ENCODE measurements at places on chromosomes 2 and 18.
A peak's percentile ranks its signal among the peaks of the same experiment; 100 is the strongest.

GRCh38 chr2:186611526-186611925 is 21.7 kb downstream of the ITGAV start:
- DNase-seq: no peak

- no peak for DNase-seq
These were observed 24.2 kb upstream of the PTPN4 start for GRCh38 chr2:119735565-119735964.

DNA sequence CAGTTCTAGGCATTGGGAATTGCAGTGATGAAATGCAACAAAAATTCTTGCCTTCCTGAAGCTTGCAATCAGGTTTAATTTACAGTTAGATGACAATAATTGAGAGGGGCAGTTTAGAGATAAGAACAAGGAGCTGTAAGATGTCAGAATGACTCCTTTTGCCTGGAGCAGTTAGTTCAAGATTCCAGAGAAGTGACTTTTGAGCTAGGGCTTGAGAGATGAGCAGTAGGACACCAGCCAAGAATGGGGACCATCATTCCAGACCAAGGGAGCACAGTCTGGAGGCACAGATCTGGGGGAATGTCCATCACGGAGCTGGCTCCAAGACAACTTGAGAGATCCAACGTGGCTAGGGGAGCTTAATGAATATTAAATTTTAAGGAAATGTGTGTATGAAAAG is 26.8 kb downstream of the CACNB4 start:
- DNase-seq: no peak

GRCh38 chr2:33363325-33364298 is 112.8 kb upstream of the RASGRP3 start:
- DNase-seq: no peak

- DNase-seq: no peak
These were observed 5.4 kb upstream of the CDCA7 start for GRCh38 chr2:173349287-173349686.

DNA sequence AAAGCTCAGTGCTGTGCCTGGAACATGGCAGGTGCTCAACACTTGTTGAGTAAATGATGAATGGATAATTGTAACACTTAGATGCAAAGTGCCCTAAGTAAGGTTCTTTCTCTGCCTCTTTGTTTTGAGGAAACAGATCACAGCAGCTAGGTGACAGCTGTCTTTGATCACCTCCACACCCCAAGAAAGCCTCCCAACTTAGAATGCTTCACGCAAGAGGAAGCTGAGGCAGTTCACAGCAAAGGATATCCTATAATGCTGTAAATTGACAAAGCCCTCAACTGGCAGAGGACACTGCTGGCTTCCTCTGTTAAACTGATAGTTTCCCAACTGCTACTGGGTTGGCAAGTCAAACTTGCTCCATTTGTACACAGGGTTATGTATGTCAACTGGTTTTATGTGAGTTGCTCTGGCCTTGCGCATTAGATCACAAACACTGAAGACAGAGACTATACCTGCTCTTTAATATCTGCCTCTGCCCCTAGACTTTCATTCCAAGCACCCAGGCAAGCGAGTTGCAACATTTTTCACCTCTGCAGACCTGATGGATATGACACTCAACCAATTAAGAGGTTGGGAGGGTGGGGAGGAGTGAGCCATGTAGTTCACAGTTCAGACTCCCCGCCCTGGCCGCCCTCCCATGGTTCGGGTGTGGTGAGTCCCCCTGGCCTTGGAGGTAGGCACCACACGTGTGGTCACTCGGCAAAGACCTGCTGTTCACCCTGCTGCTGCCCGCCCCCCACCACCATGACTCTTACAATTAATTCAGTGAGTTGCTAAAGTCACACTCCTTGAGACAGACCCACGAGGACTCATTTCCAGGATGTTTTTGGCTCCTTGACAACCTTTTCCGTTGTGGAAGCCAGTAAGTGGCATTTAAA is 4.8 kb upstream of the MALL start:
- DNase-seq: no peak

GRCh38 chr2:241225545-241225944 is 37.1 kb downstream of the ANO7 start:
- DNase-seq: no peak

DNA sequence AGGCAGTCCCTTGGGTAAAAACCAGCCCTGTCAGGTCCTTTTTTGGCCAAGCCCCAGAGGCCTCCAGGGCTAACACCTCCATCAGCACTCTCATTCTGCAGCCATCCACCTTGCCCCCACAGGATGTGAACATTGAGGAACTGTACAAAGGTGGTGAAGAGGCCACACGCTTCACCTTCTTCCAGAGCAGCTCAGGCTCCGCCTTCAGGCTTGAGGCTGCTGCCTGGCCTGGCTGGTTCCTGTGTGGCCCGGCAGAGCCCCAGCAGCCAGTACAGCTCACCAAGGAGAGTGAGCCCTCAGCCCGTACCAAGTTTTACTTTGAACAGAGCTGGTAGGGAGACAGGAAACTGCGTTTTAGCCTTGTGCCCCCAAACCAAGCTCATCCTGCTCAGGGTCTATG is 7.3 kb downstream of the IL1F10 start:
- no peak for DNase-seq

GRCh38 chr2:40303746-40304145 is 148.1 kb downstream of the SLC8A1 start:
- DNase-seq: no peak

- DNase-seq: no peak
These were observed 21.6 kb downstream of the INPP5D start for GRCh38 chr2:233081731-233082221.

DNA sequence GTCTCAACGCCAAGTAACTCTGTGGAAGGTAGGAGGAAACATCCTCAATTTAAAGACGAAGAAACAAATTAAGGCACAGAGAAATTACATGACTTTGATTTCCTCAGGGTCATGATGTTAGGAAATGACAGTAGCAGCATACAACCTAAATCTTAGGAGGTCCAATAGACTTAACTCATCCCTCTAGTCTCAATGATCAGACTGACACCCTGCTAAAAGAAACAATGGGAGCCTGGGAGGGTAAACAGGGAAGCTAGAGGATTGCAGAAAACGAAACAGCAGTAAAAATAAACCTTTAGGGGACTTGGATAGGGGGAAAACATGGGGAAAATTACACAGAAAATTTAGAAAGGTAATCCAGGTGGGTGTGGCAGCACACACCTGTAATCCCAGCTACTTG is 56.0 kb downstream of the ROCK2 start:
- no peak for DNase-seq

GRCh38 chr18:56389190-56389589 is 249.2 kb downstream of the TXNL1 start:
- DNase-seq: no peak

DNA sequence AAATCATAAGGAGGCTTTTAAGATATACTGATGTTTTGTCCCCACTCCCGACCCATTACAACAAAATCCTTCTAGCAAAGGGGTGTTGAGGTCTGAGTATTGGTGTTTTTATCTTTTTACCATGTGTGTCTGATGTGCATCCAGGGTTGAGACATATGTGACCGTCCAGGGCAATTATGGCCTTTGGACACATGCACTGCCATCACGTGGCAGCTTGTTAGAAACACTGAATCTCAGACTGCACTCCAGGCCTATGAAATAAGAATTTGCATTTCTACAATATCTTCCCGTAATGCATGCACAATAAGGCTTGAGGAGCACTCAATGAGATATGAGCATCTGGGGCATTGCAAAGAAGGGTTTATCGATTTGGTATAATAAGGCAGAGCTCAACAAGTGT is 235.1 kb upstream of the ZNF804A start:
- no peak for DNase-seq

DNA sequence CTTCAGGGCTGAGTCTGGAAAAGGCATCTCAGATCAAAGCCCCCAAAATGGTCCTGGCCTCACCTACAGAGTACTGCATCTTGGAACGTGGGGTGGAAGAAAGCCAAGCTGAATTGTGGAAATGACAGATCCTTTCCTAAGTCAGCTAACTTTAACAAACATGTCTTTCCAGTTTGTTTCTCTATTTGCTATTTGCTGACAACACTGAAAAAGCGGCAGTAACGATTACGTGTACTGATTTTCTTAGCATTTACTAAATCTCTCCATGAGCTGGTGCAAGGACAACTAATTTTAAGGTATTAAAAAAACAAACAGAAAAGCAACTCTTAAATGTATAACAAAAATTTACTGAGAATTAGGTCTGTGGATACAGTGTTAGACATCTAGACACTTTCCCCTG is 1.1 kb downstream of the HIBCH start:
- DNase-seq: no peak

DNA sequence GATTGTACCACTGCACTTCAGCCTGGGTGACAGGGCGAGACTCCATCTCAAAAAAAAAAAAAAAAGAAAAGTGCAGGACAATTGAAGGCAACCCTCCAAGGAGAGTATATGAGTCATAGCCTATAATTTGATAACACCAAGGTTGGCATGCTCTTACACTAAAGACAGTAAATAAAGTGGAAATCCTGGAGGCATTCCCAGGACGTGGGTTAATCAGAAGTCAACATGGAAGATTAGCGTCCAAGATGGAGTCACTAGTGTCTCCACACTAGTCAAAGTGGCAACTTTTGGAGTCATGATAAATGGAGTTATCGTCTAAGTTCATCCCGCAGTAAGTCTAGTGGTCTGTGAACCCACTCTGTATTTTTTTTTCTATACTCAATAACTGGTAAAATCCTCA is 21.2 kb upstream of the UGGT1 start:
- DNase-seq: no peak

DNA sequence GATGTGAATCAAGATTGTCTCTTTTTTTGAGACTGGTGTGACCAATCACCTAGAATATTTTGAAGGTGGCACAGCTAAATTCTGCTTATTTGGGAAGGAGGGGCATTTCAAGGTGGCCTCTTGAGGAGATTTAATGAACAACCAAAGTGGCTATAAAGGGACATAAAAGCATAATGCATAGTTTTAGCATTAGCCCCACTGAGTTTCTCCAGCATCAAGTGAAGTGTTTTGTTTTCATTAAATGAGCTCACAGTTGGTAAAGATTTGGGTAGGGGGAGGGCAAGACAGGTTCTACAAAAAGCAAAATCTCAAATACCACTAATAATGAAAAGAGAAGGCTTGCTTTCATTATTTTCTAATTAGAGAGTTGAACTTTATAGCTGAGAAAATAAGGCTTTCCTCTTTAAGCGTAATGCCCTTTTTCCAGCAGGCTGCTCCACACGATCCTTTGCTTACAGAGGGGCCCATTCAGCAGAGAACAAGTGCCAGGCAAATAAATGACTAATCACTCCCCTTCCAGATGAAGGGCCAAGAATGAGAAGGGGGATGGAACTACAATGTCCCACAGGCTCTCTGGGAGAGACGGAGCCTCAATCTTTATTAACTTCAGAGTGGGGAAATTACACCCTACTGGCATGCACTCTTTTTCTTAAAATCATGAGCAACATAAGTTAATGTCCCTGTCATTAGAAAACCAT is 35.9 kb downstream of the LHCGR start:
- DNase-seq: no peak

- no peak for DNase-seq
These were observed 323.1 kb downstream of the NBAS start for GRCh38 chr2:15238028-15238427.

DNA sequence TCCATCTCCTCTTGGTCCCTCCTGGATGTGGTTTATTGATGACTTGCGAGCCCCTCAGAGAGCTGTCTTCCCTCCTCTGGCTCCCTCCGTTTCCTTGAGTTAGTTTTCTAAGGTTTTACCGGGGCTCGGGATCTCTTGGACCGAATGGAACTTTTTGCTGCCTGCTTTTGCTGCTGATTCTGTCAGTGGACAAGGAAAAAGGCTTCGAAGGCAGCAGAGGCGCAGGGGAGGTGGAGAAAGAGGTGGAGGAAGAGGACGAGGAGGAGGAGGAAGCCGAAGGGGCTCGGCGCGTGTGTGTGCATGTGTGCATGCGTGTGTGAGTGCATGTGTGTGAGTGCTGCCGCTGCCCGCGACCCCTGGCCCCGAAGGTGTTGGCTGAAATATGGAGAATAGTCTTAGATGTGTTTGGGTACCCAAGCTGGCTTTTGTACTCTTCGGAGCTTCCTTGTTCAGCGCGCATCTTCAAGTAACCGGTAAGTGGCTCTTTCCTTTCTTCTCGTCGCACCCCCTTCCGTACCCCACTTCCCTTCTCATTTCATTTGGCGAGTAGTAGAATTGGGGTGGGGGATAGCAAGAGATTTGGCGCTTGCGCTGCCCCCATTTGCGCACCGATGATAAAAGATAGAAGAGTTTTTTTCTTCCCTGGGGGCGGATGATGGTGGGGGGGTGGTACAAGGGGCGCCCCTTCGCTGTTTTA is 557 bp downstream of the DCC start:
- DNase-seq: no peak

- no peak for DNase-seq
These were observed 144.4 kb upstream of the LYPD6 start for GRCh38 chr2:149185942-149186490.

DNA sequence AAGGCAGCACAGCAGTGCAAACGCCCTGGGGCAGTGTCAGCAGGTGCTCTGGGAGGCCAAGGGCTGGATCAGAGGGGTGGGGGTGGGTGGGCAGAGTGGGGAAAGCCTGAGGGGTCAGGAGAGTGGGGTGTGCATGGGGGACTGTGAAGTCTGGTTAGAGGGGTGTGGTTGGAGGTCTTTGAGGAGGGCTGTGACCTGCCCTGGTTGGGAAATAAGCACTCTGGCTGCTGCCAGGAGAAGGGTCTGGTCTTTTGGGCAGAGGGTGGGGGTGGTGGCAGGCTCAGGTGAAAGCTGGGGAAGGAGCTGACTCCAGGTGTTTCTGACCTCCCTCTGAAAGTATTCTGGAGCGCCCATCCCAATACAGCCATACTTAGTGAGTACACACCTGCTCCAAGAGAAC is 4.2 kb downstream of the ALPI start:
- no peak for DNase-seq

DNA sequence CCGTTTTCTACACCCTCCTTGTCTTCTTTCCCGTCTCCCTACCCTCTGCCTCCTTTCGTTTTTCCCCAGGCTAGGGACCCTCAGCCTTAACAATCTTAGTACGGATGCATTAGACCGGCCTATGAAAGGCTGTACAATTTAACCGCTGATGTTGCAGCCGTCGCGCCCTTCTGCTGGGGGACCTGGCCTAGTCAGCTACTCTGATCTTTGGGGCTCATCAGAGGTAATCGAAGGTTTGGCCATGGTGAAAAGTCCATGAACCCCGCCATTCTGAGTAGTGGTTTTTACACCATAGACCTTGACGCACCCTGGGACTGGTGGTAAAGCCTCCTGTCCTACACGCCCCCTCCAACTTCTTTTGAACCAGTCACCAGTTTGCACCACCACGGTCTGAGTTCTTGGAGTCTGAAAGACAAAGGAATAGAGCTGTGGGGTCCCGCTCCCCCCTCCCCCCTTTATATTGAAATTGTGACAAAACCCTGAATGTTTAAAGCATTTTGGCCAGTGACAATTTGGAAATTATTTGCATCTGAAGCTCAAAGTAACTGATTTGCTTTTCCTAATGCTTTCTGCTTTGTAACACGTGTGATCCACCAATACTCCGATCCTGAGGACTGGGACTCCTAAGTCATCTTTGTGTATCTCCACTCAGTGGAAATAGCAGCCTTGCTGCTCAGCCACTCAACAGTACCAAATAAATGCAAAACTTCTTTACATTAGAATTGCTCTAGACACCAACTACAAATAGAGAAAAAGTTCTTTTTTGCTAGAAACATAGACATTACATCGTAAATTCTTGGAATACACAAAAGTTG is 642 bp upstream of the SRSF7 start:
- DNase-seq: peak; percentile 20

GRCh38 chr18:12334366-12334808 is 26.3 kb downstream of the TUBB6 start:
- DNase-seq: no peak

GRCh38 chr2:161979490-161979889 is 94.5 kb downstream of the DPP4 start:
- no peak for DNase-seq
